Naive thymus-derived CD8-positive, alpha-beta T cell (primary cell): ENCODE measurements at places on chromosomes 11 and 22. TPM values are rescaled to one million over a fixed set of nuclear protein-coding genes. Genes with fewer than 3 reads are reported as not detected.

Gene EMID1
- total RNA-seq: not detected

GRCh38 chr11:84476581-84476980 lies 1150.6 kb downstream of the DLG2 start:
- DNase-seq: no peak

- DNase-seq: no peak
Observed at GRCh38 chr11:69213316-69213715, 57.6 kb downstream of the SMIM38 start.

- DNase-seq: no peak
Observed at GRCh38 chr22:46064966-46065666, 85.2 kb upstream of the PPARA start.

Gene SLC22A12
- total RNA-seq: not detected

Gene CDC42BPG
- 10.3 TPM for total RNA-seq

- DNase-seq: no peak
Observed at GRCh38 chr11:129143335-129143734, 48.8 kb downstream of the ARHGAP32 start.

DNA sequence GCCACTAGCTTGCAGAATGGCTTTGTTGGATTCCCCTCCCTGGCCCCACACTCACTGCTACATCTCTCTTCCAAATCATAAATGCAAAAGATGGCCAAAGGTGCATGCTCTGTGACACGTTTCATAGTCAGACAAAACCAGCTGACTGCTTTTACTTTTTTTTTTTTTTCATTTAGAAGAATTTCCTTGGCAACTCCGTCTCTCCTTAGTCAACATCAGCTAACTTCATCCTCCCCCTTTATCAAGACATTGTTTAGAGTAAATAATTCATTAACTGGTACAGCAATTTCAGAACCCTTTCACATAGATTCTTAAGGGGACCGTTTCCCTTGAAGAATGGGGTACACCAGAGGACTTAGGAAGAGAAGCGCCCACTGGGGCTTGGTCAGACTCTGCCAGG lies 16.0 kb downstream of the KCNQ1OT1 start:
- no peak for DNase-seq

Gene PRDX5
- total RNA-seq: 47.5 TPM

Gene CDC42EP2
- total RNA-seq: 1.4 TPM

- no peak for DNase-seq
Observed at GRCh38 chr22:24284747-24285203, 14.1 kb downstream of the SPECC1L start.

DNA sequence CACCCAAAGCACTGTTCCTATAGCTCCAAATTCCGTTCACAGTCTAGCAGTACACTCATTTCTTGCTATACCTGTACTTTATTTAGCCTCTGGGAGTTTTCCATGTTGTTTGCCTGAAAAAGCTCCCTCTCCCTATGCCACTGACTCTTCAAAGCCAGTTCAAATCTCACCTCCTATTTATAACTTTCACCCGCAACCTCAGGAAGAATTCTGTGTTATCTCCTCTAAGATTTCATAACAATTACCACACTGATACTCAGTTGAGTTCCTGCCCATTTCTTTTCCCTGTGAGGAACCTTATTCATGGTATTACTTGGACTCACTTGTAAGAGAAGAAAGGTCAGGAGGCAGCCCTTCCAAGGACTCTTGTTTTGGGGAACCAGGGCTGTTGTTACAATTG lies 25.2 kb downstream of the GDPD4 start:
- DNase-seq: no peak

DNA sequence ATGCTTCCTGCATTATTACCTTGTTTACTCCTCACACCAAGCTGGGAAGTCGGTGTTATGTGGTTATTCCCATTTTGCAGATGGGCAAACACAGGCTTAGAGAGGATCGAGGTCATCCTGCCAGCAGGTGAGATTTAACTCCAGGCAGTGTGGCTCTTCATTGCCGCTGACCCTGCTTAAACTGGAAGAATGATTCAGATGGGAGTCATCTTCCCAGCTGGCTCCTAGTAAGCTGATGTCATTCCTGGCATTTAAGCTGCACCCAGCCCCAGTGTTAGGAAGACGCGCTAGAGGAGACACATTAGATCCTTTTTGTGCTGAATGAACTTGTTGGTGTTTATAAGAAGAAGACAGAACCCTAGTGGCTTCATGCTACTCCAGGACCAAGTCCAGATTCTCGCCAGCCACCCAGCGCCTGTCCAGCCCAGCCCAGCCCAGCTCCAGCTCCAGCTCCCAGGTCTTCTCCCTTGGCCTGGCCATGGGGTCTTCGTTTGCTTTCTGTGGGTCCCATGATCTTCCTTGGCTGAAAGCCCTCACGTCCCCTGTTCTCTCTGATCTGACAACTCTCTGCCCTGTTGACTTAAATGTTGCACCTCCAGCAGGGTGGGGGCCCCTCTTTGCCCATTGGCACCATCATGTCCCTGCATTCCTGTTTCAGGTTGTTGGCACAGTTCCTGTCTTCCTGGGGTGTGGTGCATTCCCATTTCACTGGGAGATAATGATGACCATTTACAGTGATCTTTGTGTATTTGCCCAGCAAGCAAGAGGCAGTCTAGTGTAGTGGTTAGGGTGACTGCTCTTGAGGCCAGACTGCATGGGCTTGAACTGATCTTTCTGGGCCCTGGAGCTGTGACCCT lies 13.6 kb downstream of the PARVB start:
- no peak for DNase-seq

Gene CBLIF
- not detected for total RNA-seq

GRCh38 chr22:33247758-33248157 lies 189.6 kb upstream of the SYN3 start:
- no peak for DNase-seq

DNA sequence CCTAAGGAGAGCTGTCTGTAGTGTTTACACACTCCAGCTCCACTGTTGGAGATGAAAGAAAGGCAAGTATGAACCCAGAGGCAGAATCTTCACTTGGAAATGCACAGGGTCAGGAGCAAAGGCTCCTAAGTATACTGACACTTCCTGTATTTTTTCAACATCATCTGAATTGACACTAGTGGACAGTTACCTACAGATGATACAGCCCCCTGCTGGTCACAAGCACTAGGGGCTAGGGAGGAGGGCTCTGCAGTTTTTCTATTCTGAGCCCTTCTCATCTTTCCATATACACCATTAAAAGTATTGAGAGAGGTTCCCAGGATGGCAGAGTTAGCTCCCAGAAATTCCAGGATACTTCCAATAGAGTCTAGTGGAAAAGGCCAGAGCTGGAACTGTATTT lies 290.3 kb upstream of the API5 start:
- DNase-seq: no peak

Gene TCN1
- total RNA-seq: not detected

DNA sequence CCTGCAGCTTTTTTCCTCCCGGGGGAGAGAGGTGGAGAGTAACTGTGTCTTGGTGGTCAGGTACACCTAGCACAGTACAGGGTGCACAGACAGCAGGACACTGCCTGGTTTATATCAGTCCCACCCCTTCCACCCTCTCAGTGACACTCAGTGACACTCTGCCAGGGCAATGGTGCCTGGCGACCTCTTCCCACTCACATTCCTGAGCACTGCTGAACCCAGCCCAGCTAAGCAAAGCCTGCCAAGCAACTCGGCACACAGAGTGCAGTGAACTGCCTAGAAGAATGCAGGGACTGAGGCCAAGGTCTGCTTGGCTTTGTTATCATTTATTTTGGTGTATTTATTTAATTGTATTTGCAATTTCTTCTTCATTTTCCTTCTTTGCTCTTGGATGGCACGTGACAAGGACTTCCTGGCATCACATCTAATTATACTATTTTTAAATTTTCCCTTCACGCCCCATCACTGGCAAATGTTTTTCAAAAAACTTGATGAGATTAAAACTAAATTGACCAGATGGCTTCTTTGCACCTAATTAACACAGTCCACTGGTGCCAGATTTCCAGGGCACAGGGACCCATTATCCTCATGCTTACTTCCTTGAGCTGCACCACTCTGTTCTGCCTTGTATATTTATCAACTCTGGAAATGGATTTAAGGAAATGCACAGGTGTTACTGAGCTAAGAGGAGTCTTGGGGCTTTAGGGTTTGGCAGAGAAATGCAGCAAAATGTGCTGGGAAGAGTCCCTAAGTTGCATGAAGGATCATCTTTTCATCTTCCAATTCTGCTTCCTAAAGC lies 205.6 kb downstream of the ADAMTS15 start:
- no peak for DNase-seq

DNA sequence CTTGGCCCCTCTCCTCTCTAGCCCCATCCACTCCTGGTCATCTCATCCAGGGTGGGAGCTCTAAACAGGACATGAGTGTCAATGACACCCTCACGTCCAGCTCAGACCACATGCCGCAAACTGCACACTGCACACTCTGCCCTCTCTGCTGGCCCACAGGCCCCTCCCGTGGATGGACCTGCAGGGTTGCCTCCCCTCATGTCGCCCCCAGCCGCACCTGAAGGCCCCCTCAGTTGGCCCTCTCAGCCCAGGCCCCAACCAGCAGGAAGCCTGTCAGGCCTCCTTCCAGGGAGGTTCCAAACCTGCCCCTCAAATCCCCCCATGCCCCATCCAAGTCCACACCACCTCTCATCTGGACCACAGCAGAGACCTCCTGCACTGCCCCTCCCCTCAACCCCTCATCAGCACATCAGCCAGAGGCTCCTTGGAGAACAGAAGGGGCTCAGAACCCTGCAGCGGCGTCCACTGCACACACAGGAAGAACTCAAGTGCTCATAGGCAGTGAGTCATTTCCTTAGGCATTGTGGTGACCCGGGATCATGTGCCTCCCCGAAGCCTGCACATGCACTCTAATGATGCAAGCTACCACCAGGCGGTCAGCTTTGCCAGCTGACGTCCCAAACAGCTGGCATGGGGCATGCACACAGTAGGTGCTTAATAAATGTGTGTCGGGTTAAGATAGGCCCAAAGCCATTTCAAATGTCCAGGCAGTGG lies 12.9 kb upstream of the CDKN1C start:
- DNase-seq: no peak

DNA sequence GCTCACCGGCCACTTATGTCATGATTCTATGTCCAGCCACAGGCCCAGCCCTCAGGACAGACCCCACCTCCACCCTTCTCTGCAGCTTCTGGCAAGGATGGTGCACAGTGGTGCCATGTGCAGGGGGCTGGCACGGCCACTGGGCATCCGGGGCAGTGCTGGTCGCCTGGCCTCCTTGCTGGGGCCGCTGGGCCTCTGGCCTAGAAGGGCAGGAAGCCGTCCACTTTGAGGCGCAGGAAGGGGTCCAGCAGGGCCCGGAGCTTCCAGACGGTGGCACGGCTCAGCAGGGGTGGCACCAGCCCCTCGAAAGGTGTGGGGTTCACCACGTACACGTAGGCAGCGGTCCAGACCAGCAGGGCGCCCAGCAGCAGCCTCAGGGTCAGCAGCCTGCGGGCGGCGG lies 2.4 kb downstream of the CCDC188 start:
- no peak for DNase-seq

DNA sequence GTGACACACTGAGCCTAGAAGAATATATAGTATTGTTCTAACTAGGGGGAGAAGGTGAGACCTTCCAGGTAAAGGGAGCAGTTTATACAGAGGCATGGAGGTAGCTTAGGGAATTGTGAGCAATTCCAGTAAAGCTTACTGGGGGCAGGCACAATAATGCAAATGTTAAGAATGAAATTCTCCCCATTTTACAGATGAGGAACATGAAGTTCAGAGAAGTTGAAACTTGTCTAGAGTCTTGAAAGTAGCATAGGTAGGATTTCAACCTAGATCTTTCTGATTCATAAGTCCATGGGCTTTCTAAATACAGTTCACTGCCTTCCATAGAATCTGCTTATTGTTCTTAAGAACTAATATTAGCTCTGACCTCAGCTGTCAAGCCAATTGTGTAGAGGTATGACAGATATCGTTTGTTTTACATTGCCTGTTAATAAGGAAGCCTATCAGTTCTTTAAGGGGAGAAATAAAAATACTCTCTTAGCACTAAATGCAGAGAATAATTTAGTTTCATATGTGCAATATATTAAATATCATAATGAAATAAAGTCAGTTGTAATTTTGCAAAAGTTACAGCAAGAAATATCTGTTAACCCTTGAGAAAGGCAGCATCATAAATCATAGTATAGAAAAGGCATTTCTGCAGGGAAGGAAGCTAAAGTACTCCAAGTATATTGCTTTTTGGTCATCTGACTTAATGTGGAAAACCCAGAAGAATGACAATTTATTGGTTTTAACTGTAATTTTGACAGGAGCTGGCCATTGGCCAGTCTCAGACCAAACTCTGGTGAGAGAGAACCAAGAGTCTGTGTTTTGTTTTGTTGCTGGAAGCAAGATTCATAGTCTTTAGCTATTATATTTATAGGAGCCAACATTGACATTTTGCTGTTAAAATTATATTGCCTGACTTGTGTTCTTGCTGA lies 181.8 kb downstream of the UVRAG start:
- no peak for DNase-seq

Gene OR52I2
- total RNA-seq: not detected

GRCh38 chr11:121610706-121611105 lies 157.9 kb upstream of the SORL1-AS1 start:
- DNase-seq: no peak

Gene MMP13
- total RNA-seq: not detected

DNA sequence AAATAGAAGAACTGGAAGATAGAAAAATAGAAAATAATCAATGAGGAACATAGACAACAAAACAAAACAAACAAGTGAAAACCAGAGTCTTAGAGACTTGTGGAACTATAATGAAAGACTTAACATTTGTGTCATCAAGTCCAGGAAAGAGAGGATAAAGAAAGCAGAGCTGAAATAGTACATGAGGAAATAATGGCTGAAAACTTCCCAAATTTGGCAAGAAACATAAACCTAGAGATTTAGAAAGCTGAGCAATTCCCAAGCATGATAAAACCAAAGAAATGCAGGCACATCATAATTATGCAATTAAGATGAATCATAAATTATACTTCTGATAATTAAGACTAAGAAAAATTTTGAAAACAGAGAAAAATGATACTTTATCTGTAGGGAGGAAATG lies 614.5 kb downstream of the ETS1 start:
- DNase-seq: no peak

Gene GLYATL2
- not detected for total RNA-seq

DNA sequence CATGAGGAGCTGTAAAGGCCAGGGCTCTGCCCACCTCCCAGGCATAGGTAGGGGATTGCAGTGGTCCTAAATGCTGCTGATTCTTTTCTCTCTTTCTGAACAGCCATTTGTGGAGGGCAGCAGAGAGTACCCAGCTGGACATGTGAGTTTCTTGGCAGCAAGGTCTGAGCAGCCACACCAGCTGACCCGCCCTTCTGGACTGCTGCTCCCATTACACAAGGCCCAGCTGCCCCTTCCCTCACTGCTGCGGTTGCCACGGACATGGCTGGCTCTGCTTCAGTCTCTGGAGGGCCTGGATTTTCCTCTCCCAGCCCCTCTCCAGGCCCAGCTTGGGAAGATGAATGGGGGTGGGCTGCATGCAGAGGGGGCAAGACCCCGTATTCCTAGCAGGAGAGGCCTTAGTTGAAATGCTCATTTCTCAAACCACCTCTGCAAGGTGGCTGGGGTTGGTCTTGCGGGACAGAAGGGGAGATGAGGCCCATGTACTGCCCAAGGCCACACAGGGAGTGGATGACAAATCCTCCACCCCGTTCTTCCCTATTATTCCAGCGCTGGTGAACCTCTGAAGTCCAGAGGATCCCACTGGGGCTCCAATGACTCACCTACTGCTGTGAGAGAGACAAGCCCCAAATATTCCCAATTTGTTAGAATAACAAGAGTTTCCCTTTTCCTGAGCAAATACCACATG lies 4.6 kb downstream of the LGALS12 start:
- DNase-seq: no peak

Gene CRYBA4
- total RNA-seq: not detected
